Esophagus squamous epithelium (tissue), 5 donors: ENCODE measurements at places on chromosomes 12 and 14.

- DNase-seq, result no peak
Measured at GRCh38 chr12:127655691-127656090, 611.3 kb upstream of the TMEM132C start.

- DNase-seq, result no peak
Measured at GRCh38 chr14:56844406-56845002, 34.2 kb upstream of the OTX2 start.

GRCh38 chr14:103848175-103849077, 1.1 kb upstream of the PPP1R13B start:
- no peak for DNase-seq

DNA sequence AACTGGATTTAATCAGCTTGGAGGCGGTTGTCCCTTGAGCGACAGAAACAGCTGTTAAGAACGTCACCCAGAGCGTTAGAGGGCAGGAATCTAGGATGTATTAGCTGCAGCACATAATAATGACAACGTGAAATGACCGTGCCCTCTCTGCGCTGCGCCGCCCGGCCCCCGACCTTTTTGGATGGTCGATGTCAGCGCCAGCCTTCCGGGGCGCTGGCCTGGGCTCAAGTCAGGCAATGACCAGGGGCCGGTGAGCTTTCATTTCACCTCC, 427 bp upstream of the TMEM120B start:
- no peak for DNase-seq

DNA sequence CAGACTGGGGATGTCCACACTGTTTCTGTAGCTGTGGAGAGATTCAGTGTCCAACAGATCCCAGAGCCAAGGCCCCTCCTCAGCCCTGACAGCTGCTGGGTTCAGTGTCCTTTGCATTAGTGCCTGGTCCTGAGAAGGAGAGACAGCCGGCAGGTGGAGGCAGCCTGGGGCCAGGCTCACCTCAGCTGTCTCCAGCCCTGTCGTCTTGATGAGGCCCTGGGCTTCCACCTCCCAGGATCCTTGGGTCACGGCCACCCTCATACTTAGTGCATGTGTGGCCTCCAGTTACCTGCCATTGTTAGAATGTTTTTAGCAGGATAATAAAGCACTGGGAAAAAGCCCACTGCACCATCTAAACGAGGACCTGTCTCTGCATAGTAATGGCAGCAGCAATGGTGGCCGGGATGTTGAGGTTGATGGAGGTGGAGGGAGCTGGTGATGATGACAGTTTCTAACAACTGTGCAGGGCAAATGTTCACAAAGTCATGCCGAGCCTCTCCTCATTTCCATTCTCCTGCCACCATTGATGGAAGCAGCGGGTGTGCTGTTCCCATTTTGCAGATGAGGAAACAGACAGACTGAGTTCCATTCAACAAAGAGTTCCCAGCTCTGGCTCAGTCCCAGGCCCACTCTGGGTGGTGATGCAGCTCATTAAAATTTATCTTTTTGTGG, 17.7 kb downstream of the ASB2 start:
- DNase-seq, result no peak

GRCh38 chr12:45291518-45291917, 75.6 kb downstream of the ANO6 start:
- DNase-seq, result no peak

- no peak for DNase-seq
Measured at GRCh38 chr14:49879646-49880204, 13.2 kb upstream of the ARF6 start.

GRCh38 chr12:25950329-25951115, 8.0 kb upstream of the RASSF8 start:
- no peak for DNase-seq

GRCh38 chr14:54593860-54594259, 26.9 kb downstream of the SAMD4A start:
- DNase-seq, result no peak

GRCh38 chr14:68232300-68233055, 412.9 kb downstream of the RAD51B start:
- DNase-seq, result no peak

DNA sequence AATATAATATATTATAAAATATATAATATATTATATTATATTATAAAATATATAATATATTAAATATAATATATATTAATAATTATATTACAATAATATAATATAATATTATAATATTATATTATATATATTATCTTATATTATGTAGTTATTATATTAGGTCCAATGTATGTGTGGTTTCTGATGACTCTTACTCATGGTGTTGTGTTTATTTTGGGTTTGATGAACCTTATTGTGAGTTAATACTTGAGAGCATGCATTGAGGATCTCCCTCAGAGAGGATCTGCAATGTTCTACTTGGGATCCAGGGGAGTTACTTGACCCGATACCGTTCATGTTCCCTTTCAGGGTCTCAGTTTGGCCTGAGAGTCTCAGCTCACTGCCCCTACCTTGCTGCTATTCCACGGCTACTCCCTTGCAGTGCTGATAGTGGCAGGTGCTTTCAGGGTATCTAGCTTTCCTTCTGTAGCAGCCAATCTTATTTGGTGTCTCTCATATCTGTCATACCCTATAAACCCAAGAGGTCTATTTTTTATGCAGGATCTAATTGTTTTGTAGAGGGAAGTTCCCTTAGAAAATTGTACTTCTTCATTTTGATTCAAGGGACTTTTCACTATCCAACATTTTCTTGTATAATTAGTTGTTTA, 89.1 kb upstream of the ZDHHC17 start:
- DNase-seq, result no peak

DNA sequence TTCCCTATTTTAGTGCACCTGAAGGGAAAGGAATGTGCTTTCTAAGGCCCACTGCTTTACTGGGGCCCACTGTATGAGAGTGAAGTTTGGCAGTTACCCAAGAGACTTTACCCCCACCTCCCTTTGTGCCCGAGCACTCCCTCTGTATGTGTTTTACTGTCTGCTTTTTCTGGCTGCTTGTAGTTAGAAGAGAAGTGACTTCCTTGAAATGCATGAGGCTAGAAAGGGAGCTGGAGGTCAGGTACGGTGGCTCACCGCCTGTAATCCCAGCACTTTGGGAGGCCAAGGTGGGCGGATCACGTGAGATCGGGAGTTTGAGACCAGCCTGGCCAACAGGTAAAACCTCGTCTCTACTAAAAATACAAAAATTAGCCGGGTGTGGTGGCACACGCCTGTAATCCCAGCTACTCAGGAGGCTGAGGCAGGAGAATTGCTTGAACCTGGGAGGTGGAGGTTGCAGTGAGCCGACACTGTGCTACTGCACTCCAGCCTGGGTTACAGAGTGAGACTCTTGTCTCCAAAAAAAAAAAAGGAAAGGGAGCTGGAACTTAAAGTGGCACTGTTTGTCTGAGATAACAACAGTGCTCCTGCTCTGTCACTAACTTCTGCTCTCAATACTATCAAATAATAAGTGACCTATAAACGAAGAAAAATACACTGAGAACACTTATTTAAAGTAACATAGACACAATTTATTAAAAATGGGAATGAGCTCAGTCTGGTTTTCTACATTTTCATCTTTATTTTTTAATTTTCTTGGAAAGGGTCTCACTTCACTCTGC, 5.8 kb downstream of the TRIP11 start:
- DNase-seq, result no peak

DNA sequence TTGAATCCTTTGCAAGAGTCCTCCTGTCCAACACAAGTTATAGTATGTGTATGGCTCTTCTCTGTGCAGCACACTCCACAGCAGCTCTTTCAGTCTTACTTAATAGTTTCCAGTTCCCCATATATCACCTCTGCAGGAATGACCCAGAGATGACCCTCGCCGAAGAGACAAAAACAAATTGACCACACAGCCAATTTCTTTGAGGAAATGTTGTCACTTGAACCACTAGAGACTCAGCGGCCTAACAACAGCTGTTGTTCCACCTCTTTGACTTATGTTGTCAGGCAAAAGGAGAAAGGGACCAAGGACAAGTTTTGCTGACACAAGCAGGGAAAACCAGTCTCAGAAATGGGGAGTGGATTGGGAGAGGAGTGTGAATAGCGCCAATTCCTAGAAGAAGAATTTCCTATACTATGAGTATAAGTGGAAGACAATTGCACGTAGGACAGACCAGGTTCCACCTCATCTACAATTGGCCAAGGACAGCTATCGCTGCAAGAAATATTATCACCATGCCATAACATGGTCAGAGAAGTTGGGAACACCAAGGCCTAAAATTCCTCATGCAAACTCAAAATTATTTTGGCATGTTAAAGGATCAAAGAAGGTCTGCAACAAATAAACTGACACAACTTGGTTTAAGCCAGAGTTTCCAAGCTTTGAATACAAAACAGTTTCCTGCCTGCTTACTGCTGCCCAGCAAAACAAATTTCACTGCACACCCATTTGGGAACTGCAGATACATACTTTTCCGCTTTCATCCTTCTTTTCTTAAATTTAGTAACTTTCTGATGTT, 41.7 kb upstream of the ITPR2 start:
- DNase-seq, result no peak

- no peak for DNase-seq
Measured at GRCh38 chr12:120719496-120720233, 6.0 kb upstream of the ACADS start.

- no peak for DNase-seq
Measured at GRCh38 chr12:43022838-43023237, 433.3 kb upstream of the PRICKLE1 start.

- DNase-seq, result no peak
Measured at GRCh38 chr12:4250691-4251090, 22.9 kb upstream of the CCND2 start.

DNA sequence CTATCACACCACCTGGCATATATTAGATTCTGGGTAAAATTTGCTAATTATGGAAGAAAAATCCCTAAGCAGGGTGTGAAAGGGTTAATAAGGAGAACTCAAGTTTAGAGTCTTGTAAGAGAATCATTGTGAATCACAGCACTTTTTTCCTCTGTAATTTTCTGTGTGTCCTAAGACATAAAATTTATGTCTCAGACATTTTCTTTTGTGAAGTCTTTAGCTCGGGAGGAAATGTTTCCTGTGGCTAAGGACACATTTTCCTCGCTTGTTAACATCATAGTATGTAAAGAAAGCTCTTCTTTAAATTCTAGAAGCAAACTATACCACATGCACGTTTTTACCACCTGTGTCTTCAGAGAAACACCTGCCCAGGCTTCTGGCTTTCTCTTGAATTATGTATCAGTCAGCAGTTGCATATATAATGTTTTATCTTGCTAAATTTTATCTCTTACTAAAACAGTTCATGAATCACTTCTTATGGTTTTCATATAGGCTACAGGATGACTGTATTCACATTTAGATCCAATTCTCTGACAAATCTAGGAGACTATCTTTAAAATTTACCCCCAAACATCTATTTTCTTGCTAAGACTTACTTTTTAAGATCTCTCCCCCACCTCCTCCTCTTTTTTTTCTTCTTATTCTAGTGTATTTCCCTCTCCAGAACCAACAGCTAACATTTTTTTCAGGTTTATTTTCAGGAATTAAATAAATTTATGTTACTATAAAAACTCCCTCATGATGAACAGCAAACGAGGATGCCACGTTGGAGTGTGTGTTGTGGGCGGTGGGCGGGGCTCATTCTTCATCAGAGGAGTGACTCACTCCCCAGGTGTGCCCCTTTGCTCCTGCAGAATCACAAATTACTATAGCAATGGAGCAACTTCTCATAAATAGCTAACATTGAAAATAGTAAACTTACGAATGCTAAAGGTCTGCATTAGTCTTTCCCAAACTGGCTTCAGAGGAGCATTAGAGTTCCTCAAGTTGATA, 11.6 kb upstream of the CSRP2 start:
- DNase-seq, result no peak

- DNase-seq, result no peak
Measured at GRCh38 chr12:64194333-64195149, 27.6 kb downstream of the KICS2 start.

GRCh38 chr14:56989359-56989758, 179.1 kb upstream of the OTX2 start:
- no peak for DNase-seq

DNA sequence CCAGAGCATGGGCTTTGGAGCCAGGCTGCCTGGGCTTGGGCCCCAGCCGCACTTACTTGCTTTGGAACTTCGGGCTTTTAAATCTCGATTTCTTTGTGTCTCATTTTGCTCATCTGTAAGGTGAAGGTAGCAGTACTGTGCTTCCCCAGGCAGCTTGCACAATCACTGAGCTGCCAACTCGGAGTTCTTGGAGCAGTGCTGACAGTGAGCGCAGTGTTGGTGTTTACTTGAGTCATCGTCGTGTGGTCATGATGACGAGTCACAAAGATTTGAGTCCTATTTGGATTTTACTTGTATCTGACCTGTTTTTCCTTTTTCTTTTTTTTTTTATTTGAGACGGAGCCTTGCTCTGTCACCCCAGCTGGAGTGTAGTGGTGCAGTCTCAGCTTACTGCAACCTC, 31.3 kb upstream of the ATF1 start:
- no peak for DNase-seq

- no peak for DNase-seq
Measured at GRCh38 chr12:13165617-13166041, 30.9 kb upstream of the EMP1 start.

DNA sequence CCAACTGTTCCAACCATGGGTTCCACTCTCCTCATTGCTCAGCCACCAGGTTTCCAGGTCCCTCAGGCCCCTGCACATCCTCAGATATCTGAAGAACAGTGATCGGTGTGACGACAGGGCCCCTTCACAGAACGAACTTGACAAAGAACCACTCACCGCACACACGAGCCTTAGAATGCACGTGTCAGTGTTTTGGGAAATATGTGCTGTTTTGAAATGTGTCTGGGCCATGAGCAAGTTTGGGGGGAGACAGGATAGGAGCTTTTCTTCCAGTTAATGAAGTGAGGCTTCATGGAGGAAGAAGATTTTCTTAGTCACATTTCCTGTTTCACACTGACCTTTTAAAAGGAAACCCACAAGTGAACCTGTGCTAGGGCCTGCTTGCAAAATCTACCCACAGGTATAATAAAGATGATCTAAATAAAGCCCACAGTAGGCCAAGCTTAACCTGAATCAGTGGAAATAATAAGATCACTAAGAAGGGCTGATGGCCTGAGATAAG, 58.6 kb downstream of the ZFP36L1 start:
- DNase-seq, result no peak

GRCh38 chr12:123681605-123682004, 10.7 kb downstream of the TCTN2 start:
- no peak for DNase-seq

DNA sequence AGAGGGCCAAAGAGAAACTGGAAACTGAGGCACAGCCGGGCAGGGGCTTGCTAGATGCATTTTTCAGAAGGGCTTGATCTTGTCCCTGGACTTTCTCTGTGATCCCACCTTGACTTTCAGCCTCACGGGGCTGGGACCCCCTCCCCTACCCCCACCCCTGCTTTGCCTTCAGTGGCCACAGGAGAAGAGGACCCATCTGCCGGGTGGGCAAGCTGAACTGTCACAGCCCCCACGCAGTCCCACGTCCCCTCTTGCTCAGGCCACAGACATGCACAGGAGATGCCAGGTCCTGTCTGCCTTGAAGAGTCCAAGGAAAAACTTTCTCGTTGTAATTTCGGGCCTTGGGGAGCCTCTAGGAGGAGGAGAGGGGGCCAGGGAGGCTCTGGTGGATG, 158.9 kb downstream of the KIF26A start:
- no peak for DNase-seq

- no peak for DNase-seq
Measured at GRCh38 chr12:67147447-67147846, 121.7 kb upstream of the CAND1 start.

GRCh38 chr14:99035712-99036610, 236.0 kb downstream of the BCL11B start:
- peak; percentile 25 for DNase-seq

GRCh38 chr14:55578511-55578910, 1.5 kb upstream of the KTN1 start:
- DNase-seq, result no peak

GRCh38 chr14:21612324-21612723, 22.4 kb downstream of the OR10G2 start:
- no peak for DNase-seq

GRCh38 chr12:22991250-22991844, 366.4 kb downstream of the ETNK1 start:
- no peak for DNase-seq
